Glomerular endothelial cell (primary cell): ENCODE measurements at places on chromosomes 7 and 10.

GRCh38 chr10:113350311-113351040, 202.4 kb upstream of the HABP2 start:
- no peak for DNase-seq

- DNase-seq: no peak
Observed at GRCh38 chr7:43769791-43770465, 11.4 kb downstream of the BLVRA start.

- no peak for DNase-seq
Observed at GRCh38 chr7:139654276-139655181, 123.3 kb downstream of the HIPK2 start.

DNA sequence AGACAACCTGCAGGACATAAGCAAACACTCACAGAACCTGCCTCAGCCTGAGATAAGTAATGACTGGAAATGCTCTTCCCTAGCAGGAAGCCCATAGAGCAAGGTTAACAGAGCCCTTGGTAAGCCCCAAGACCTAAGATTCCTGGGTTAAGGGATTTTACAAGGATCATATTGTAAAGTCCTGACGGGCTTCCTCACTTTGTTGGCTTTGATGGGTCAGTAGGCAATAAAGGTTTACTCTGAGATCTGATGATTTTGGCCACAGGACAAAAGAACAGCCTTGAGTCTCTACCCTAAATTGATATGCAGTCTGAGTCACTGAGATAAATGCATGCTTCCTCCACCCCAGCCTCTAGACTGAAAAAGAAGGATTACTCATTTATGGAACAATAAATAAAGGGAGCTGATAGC, 270.8 kb downstream of the HTR7 start:
- no peak for DNase-seq

GRCh38 chr7:155618708-155619633, 25.5 kb upstream of the RBM33 start:
- DNase-seq: no peak

GRCh38 chr10:70786799-70787415, 1.7 kb upstream of the TBATA start:
- no peak for DNase-seq

- DNase-seq: no peak
Observed at GRCh38 chr7:132420527-132420926, 155.7 kb downstream of the PLXNA4 start.

DNA sequence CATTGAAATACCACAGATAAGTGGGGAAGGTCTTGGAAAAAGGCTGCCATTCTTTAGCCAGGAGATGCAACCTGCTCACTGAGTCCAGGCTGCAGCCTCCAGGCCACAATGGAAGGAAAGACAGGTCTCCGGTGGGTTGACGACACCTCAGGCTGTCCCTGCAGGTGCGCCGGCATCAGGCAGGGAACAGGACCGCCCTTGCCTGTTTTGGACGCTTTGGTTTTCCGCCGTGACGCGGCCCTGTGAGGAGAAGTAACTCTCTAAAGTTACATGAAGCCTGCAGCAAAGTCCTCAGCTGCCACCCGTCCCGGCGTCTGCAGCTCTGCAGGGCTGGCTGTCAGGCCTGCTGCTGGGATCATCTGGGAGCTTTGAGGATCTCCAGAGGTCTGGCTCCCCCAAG, 147.0 kb downstream of the WDR37 start:
- DNase-seq: no peak

GRCh38 chr10:22619101-22619500, 95.3 kb downstream of the PIP4K2A start:
- no peak for DNase-seq

GRCh38 chr10:63562857-63563256, 41.7 kb downstream of the REEP3 start:
- no peak for DNase-seq

GRCh38 chr7:33093266-33093665, 15.9 kb downstream of the RP9 start:
- no peak for DNase-seq

DNA sequence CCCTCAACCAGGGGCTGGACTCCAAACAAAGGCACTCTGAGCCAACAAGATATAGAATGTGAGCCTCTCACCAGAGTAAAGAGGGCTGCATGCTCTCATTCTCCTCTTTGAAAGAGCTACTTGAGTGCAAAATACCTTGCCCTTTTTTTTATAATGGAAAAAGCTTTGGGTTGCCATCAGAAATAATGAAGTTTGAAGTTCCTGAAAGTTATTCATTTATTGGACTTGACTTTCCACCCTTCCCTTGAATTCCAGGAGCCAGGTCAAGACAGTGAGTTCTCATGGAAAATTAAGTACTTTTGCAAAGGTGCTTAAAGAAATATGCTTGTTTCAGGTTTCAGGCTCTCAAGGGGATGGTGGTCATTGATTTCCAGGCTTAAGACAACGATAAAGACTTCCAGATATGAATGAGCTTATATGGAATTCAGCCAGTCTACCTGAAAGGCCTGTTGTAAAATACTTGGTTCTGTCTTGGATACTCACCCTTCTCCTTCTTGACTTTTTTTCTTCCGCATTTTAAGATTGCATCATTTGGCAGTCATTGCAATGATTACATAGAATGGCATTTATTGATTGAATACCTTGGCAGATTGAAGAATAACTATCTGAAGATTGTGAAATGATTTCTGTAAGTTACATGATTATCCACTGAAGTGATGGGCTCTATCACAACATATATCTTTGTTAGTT, 696.4 kb downstream of the INHBA start:
- no peak for DNase-seq

- DNase-seq: no peak
Observed at GRCh38 chr7:105909742-105910141, 33.3 kb upstream of the ATXN7L1 start.

- no peak for DNase-seq
Observed at GRCh38 chr10:96984541-96985131, 152.5 kb downstream of the LCOR start.

DNA sequence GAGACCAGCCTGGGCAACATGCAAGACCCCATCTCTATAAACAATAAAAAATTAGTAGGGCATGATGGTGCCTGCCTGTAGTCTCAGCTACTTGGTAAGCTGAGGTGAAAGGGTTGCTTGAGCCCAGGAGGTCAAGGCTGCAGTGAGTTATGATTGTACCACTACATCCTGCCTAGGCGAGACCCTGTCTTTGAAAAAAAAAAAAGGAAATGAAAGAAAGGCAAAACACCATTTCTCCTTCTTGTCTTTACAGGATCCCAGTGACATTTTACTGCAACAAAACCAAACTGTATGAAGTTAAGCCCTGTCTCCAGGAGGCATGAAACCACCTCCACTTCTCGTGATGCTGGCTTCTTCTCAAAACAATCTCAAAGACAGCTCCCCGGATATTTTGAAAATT, 29.9 kb upstream of the PBLD start:
- no peak for DNase-seq

DNA sequence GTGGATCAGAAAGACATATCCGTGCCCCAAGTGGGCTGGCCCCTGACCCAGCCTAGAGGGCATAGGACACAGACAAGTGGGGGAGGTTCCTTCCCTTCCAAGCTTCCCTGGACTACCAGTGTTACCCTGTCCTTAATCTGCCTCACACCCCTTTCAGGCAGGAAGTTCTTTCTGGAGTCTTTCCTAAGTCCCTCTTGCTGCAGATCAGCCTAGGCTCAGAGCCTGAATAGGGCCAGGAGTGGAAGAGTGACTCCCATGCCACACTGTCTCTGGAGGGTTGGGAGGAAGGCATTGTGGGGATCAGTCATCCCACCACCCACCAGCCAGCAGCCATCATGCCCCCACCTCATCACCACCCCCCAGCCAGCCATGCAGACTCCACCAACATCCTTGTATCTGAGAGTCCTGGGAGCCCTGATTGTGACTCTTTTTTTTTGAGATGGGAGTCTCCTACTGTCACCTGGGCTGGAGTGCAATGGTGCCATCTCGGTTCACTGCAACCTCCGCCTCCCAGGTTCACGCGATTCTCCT, 22.6 kb downstream of the POLL start:
- no peak for DNase-seq

DNA sequence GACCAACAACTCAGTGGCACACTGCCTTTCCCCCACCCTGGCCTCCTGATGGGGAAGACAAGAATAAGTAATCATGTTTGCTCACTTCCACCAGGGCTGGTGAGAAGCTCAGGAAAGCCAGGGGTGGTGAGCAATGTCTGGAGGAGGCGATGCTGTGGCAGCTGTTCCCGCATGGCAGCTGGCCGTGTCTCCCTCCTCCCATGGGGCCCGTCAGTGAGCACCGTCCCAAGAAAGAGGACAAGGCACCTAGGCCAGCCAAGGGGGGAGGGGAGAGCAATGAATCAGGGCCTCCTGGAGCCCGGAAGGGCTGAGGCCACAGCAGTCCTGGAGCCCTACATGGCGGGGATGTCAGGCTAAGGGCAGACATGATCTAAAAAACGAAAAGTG, 69.2 kb upstream of the INSIG1 start:
- no peak for DNase-seq

DNA sequence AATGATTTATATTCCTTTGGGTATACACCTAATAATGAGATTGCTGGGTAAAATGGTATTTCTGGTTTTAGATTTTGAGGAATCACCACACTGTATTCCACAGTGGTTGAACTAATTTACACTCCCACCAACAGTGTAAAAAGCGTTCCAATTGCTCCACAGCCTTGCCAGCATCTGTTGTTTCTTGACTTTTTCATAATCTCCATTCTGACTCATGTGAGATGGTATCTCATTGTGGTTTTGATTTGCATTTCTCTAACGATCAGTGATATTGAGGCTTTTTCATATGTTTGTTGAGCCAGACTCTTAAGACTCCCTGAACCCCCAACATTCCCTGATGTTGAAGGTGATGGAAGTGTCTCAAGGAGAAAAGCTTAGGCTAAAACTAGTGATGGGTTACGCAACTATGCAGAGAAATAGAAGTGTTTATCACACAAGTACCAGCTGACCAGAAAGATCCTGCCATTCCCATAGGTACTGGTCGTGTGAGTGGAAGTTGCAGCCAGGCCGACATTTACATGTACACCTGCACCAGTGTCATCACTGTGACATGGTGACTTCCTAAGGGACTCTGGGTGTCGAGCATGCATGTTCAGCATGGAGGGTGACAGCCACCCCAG, 711.2 kb upstream of the NRP1 start:
- DNase-seq: no peak

DNA sequence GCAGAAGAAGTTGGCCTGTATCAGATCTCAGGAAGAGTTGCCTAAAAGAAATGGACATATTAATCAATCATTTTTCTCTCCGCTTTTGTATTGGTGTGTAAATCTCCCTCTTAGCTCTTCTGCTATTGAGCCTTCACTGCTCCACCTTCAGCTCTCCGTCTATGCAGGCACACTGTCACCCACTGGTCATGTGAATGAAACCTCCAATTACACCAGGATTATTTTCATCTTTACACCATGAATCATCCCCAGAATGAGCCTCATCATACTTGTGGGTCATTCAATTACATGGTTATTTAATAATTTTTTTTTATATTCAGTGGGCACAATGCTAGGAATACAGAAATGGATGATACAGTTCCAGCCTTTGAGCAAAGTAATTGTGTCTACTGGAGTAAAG, 92.6 kb downstream of the LRRC4 start:
- no peak for DNase-seq

- DNase-seq: no peak
Observed at GRCh38 chr10:94500063-94500462, 45.5 kb upstream of the HELLS start.

DNA sequence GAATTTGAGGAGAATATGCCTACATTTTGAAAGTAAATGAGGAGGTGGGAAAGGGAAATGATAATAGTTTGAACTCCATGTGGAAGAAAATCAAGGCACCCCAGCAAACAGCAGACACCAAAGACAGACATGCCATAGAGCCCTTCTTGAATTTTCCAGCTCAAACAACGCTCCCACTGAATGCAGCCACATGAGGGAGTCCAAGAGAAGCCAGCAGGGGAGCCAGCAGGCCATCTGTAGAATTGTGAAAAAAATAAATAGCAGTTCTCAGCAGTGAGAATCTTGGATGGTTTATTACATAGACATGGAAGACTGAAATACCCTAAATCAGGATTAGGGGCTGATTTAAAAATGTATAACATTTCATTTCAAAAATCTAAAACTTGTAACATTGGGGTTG, 1567.3 kb upstream of the LRRTM3 start:
- no peak for DNase-seq

- no peak for DNase-seq
Observed at GRCh38 chr7:50270531-50271018, 33.9 kb upstream of the IKZF1 start.

DNA sequence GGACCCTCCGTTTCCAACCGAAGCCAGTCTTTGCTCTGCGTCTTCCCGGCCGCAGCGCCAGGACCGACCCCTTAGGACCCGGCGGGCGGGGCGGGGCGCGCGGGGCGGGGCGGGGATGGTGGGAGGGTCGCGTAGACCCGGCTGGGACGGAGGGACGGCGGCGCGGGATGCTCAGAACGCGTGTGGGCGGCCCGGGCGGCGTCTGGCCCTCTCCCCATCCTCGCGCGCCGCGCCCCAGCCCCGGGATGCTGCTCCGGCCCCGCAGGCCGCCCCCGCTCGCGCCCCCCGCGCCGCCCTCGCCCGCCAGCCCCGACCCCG, at the start of gene UTF1:
TSS of gene UTF1 (plus strand) at position 174 of the 318 bp plus-strand sequence. CDS start at position 246, 72 bp downstream.
- DNase-seq: no peak
